ENCODE measurements at places on chromosomes 3 and 15. TPM values are rescaled to one million over a fixed set of nuclear protein-coding genes. Genes with fewer than 3 reads are reported as not detected.

- no peak for DNase-seq
These were observed 2.4 kb upstream of the CLEC3B start for GRCh38 chr3:45023675-45024074.

- DNase-seq: no peak
These were observed 227.8 kb downstream of the CDIN1 start for GRCh38 chr15:36807134-36807764.

- no peak for DNase-seq
These were observed 100.7 kb downstream of the MEX3B start for GRCh38 chr15:81945014-81945615.

DNA sequence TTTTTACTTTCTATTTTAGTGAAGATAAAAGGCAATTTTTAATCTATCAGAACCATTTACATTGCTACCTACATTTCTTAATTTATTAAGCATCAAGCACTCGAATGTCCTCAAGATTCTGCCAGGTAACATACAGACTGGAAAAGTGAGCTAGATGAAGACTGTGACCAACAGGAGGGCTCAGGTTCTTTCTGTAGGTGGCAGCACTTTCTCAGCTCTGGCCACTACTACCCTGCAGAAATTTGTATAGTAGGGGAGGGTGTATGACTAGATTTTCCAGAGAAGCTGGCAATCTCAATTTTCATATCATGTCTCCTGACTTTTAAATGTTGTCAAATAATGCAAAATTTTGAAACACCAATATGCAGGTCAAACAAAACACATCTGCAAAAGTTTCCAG, 165.0 kb upstream of the SUCLG2 start:
- DNase-seq: no peak

GRCh38 chr3:158839966-158840365, 38.1 kb downstream of the MFSD1 start:
- no peak for DNase-seq

Gene SHQ1
- 27.6 TPM for total RNA-seq

- no peak for DNase-seq
These were observed 182.4 kb downstream of the ANXA2 start for GRCh38 chr15:60215225-60215963.

DNA sequence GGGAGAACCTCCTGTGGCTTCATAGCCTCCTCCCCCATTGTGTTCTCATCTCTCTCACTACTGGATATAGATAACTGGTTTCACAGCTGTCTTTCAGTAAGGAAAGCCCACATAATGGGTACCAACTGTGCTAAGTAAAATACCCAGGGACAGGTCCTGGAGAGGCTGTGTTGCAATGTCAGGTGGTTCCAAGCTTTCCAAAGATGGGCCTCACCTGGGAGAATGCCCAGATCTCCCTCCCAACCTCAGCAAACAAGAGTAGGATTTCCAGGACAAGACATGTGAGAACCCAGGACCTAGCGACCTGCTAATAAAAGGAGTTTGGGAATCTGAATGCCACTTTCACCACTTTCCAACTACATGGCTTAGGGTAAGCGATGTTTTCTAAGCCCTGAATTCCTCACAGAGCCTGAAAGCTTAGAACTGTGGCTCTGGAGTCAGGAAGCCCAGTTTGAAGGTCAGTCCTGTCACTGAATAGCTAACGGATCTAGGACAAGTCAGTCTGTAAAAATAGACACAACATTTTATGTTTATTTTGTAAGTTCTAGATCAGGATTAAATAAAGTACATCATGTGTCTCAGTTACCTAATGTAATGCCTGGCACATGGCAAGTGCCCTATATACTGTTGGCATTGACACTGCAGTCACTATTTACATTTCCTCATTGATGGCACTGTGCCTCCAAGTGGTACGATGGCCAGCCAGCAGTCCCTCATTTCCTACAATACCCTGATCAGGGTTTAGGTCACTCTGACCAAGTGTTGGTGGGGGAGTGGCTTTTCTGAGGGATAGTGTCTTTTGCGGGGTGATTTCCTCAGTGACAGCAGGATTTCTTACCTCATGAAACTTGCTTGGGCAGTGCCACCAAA, 11.9 kb downstream of the CERS3 start:
- no peak for DNase-seq

DNA sequence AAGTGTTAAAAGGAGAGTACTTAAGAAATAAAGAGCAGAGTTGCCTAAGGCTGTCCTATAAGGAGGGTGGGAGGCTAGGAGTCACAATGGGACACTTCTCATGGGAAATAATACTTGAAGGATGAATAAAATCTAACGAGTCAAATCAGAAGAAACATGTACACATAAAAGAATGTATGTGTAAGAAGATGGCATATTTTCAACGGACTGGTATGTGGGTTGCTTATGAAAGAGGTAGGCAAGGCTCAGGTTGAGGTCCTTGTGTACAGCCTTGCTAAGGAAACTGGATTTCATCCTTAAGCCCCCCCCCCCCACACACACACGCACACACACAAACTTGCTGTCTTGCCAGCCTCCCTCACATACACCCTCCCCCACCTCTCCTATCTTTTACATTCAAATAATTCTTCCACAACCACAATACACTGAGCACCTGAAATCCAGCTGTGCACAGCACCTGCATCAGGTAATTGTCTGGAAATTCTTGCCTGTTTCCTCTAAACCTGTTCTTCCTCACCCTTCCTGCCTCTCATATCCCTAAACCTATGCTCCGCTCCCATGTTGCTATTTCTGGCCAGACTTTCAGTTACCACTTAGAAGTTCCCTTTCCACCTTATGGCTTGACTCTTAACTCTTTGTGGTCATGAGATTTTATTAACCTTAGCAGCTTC, 79.2 kb downstream of the FMN1 start:
- DNase-seq: no peak

DNA sequence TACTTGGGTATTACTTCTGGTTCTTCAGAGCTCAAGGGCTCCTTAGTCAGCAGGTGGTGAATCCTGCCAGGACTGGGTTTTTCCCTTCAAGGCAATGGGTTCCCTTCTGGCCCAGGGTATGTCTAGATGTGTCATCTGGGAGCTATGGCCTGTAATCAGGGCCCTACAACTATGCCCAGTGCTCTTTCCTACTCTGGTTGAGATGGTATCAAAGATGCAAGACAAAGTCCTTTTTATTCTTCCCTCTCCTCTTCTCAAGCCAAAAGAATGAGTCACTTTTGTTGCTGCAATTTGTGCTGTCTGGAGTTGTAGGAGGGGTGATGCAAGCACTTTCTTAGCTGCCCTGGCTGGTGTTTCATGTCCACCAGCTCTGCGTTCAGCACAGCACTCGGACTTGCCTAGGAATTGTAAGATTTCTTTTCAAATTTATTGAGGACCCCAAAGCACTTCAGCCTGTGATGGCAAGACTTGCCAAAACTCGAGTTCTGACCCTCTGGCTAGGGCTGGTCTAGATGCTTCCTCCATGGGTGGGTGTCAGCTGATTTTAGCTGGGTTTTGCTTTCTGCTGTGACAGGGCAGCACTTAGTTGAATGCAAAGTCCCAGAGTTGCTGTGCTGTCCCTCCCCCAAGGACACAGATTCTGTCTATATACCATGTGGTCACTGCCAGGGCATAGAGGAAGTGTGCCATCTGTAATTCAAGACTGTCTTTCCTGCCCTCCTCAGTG, 129.2 kb upstream of the CBLB start:
- peak; percentile 19 for DNase-seq

- no peak for DNase-seq
These were observed 221.7 kb upstream of the TMC3 start for GRCh38 chr15:81595752-81596151.

DNA sequence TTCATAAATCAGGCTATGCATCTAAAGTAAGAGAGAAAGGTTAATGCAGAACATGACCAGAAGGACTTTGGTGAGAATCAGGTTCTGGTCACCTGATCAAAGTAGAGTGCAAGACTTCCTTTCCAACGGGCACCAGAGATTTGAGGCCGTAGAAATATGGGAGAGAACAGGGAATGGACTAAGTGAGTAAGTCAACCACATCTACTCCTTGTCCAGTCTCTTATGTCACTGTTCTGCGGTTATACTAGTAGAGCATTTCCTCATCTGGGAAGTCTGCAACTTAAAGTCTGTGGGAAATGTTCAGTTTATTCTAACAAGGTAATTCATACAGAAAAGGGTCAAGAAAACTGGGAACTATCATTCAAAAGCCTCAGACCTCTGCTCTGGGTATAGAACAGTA, 232.8 kb downstream of the CPNE4 start:
- no peak for DNase-seq

DNA sequence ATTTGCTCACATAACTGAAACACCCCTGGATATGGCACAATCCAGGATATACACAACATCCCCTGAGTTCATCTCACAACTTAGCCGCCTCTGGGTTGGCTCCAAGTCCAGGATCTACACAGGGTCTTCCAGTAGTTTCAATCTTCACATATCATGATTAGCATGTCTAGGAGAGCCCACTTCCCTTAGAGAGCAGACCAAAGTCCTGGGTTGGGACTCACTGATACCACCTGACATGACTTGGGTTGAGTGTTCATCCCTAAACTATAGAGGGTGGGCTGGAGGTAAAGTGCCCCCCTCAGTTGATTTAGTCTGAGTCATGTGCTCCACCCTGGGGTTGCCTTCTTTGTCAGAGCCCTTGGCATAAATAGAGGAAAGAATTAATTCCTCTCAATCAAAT, 493.6 kb upstream of the PPP2R3A start:
- no peak for DNase-seq

GRCh38 chr15:40045572-40046217, 6.7 kb upstream of the SRP14 start:
- DNase-seq: no peak

Gene IGSF11
- total RNA-seq: not detected

DNA sequence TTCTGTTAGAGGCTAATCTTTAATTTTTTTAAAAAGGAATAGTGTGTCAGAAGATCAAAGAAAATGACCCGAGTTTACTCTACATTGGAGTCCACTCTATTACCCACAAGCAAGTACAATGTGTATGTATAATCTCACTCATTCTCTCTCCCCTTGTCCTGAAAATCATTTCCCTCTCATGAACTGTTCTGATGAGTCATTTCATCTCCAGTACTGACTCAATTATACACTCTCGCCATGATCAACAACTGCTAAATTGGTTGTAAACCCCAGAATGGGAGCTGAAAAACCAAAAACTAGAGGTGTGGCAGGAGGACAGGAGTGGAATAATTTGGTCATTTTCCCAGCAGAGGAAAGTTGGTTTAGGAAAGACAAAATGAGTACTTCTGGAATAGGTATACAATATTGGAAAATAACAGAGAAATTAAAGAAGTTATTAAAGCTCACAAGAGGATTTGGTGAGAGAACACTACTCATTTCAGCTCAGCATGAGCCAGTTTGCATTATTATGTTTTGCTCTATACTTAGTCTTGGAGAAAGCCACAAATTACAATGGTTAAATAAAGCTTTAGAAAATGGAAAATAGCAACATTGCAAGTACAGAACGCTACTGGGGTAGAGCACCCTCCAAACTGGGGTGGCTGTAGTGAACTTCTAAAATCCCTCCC, 144.3 kb upstream of the PFN2 start:
- DNase-seq: no peak

- no peak for DNase-seq
These were observed 1.7 kb upstream of the NGLY1 start for GRCh38 chr3:25784971-25785370.

Gene FBXL22
- 0.49 TPM for total RNA-seq

GRCh38 chr15:97998307-97999071, 38.0 kb downstream of the ARRDC4 start:
- DNase-seq: no peak

Gene STRC
- total RNA-seq: 0.91 TPM

DNA sequence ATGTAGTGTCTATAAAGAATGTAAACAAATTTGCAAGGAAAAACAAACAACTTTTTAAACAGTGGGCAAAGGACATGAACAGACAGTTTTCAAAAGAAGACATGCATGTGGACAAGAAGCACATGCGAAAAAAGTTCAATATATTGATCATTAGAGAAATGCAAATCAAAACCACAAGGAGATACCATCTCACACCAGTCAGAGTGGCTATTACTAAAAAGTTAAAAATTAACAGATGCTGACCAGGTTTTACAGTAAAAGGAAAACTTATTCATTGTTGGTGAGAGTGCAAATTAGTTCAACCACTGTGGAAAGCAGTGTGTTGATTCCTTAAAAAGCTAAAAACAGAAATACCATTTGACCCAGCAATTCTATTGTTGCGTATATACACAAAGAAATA, 47.1 kb upstream of the LSAMP start:
- DNase-seq: no peak

Gene C3orf22
- total RNA-seq: not detected

Gene PARL
- 69.7 TPM for total RNA-seq

Gene ARNT2
- total RNA-seq: 3.0 TPM

- no peak for DNase-seq
These were observed 33.5 kb downstream of the TGFBR2 start for GRCh38 chr3:30639937-30640336.

GRCh38 chr15:69539345-69539744, 86.7 kb downstream of the RPLP1 start:
- no peak for DNase-seq

Data from HCT116 (cell line).